SIG-M5 (cell line): ENCODE measurements at places on chromosomes 4 and X.

DNA sequence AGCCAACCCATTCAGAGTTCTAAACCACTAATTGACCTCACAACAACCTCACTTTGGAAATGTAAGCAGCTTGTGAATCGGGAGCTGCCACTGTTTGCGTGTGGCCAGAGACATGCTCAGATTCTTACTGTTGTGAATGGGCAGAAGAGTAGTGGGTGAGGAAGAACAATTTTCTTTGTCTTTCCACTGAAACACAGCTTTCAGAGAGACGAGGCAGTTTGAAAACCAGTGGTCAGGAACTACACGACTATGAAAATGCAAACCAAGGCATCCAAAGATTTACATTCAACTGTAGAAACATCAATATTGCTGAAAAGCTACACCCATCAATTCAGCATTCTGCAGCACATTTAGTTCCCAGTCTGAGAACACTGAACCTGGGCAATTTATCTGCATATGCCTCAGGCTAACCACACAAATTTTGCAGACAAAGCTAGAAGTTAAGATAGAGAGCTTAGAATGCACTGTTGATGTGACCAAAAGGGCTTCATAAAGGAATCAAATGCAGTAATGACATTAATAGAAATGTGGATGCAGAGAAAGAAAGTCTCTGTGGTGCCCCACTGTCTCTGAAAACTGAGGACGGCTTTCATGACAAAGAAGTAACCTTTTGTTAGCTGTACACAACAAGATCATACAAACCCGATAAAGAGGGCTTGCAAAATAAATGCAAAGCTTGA, 134.3 kb downstream of the APBB2 start:
- no peak for DNase-seq

DNA sequence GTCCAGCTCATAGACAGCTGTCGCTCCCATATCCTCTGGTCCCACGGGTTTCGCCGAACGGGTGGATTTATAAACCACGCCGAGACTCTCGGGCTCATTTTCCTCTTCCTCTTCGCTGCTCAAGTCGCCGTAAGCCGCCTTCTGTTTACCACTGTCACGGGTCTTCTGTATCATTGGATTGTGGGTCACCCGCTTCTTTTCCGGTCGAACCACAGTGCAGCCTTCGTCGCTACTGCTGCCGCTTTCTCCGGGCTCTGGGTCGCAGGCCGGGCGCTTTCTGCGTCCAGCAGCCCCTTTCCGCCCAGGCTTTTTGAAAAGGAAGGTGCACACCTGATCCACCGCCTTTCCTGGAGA, 311 bp downstream of the RNF113A start:
- no peak for DNase-seq

GRCh38 chr4:172871381-172871780, 297.2 kb upstream of the GALNT7 start:
- no peak for DNase-seq

- DNase-seq, result no peak
These were observed 147.2 kb downstream of the RPA4 start for GRCh38 chrX:97030947-97031346.

- DNase-seq, result no peak
These were observed 3.1 kb upstream of the SLC26A1 start for GRCh38 chr4:996030-996996.
